Body of pancreas (tissue), 4 donors: ENCODE measurements at places on chromosomes 3 and 15.
A peak's percentile ranks its signal among the peaks of the same experiment; 100 is the strongest.

DNA sequence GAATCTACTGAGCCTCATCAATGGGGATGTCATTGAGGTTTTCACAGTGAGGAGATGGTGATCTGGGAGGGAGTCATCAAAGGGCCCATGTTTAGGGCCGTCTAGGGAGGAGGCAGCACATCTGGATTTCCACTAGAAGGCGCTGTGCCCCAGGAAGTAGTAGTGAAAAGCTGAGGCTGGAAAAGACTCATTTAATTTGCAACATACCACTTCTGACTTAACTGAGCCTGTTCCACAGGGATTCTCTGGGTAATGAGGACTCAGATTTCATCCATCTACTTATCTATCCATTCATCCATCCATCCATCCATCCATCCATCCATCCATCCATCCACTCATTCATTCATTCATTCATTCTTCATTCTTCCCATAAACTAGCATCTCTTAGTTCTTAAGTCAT is 17.4 kb upstream of the SHF start:
- DNase-seq, result peak; percentile 78

- DNase-seq, result no peak
These were observed 12.4 kb downstream of the NPHP3 start for GRCh38 chr3:132709761-132710160.

DNA sequence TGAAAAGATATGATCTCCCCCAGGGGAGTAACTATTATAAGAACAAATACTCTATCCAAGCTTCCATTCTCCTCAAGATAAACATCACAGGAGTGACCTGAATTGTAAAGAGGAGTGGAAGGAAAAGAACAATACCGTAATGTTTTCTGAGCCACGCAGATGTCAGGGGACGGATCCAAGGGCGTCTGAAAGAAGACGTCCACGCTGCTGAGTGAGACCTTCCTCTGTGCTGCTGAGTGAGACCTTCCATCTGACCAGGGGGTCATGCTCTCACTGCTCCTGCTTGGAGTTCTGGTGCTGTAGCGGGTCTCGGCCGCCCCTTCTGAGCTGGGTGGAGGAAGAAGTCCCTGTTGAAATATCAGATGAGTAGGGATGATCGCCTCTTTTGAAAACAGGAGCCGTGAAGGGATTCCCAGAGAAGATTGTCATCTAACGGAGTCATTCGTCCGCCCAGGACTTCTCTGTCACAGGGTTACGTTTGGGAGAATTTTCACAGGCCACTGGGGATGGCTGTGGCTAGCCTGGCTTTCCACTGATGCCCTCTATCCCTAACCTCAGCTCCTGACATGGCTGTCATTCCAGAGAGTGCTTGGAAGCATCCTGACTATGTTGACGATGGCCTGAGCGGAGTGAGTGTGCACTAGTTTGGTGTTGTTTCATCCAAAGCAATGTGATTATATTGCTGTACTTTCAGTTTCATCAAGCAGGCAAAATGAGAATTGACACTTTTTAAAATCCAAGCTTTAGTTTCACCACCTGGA is 184.9 kb downstream of the APBA2 start:
- no peak for DNase-seq

DNA sequence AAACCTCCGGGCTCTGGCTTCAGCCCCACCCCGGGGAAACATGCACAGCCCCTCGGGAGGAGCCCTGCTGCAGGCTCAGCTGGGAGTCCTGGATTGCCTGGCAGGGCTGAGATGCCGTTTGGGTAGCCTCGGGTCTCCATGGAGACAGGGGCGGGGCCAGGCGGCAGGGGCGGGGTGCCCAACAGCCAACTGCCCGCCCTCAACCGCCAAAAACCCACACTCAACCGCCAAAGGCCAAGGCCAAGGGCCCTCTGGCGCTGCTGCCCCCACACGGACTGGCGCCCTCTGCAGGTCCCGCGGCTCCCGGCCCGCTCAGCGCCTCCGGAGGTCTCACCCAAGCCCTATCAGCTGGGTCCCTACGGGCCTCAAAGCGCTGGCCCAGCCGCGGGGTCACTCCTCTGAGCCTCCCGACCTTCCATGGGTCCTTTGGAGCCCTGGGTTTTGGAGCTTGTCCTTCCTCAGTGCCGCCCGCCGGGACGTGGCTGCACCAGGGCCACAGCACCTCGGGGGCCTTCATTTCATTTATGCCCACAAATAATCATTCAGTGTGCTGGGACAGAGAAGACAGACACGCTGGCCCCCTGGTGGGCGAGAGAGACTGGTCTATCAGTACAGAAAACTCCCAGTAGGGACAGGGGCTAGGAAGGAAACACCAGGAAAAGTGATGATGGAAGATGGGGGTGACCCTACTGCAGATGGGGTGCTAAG is 33.5 kb upstream of the ACAD9 start:
- DNase-seq, result peak; percentile 76

DNA sequence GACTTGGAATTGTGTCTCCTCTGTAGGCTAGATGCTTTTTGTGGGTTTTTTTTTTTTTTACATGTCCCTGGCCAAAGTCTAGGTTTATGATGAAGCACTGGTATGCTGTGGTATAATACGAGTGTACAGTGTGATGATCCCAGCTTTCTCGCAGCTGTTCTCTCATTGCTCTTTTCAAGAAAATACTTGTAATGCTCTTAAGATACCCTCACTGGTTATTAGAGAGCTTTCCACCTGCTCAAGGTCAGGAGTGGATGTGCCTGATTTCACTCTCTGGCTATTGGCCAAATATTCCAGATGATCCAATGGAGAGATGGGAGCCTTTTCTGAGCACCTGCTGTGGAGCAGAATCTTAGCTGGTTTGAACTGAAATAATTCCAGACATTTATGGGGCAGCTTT is 215.1 kb downstream of the MYRIP start:
- no peak for DNase-seq

- no peak for DNase-seq
These were observed 2.1 kb downstream of the ABCF3 start for GRCh38 chr3:184188080-184188479.
